Gastroesophageal sphincter (tissue), 4 donors: ENCODE measurements at places on chromosomes 7 and 10.
A peak's percentile ranks its signal among the peaks of the same experiment; 100 is the strongest.

DNA sequence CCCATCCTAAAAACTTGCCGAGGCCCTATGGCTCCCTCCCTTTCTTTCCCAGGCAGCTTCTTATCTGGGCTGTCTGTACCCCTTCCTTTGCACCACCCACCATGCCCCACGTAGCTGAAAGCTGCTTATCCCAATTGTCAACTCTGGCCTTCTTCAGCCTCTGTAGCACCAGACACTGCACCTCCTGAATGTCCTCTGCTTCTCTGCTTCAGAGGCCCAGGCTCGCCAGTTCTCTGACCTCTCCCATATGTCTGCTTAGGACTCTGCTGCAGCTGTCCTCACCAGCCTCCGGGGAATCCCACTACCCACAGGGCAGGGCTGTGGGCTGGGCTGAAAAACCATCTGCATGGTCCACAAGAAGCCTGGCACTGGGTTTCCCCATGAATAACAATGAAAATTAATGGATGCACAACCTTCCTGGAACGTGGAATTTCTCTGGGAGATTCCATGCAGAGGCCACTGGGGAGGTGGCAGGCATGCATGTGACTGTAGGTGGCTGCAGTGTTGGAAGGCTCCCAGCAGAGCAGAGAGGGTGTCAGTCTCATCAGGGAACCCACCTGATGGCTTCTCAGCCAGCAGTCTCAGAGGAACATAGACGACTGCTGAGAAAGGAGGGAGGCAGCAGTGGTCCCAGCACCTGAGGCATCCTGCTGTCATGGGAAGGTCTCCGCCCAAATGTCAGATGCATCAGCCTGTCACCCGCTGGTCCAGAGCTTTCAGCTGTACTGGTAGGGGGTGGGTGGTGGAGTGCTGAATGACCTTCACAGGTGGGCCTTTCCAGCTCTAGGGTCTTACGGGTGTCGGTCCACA, 16.8 kb upstream of the SH2D4B start:
- H3K27ac ChIP-seq = no peak overlapping the region
- H3K4me3 ChIP-seq = no peak overlapping the region
- no peaks in the 10 kb centered on the region for H3K27me3 ChIP-seq

DNA sequence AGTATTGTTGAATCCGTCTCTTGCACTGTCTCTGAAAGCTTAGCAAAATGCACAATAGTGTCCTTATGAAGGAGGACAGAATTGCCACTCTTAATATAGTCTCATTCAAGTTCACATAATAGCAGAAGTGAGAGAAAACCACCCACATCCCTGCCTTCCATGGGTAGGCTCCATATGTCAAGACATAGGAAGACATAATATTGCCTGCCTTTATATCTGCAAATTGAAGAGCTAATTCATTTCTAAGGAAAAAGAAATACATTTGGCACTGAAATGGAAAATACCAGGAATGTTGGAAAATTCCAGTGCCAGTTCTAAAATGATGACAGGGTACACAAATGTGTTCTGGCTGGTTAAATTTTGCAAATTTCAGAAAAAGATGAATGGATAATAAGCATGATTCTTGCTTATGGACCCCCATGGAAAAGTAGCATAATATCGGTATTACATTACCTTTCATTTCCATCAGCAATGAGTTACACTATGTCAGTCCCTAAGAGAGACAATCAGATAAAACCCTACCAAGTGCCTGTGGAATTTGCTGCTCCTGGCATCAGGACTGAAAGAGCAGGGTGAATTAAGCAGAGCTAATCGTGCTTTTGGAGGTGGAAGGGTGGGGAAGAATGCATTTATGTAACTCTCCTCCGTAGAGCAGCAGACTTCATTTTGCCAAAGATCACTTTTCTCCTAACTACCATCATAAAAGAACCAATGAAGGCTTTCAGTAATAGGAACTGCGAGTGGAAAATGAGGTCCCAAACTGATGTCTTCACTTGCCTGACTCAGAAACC, 312.6 kb downstream of the FGFR2 start:
- ATAC-seq = no peak
- no peak overlapping the region for H3K27ac ChIP-seq
- H3K27me3 ChIP-seq = no peaks in the 10 kb centered on the region
- no peaks in the 10 kb centered on the region for H3K4me1 ChIP-seq
- no peak overlapping the region for H3K4me3 ChIP-seq

DNA sequence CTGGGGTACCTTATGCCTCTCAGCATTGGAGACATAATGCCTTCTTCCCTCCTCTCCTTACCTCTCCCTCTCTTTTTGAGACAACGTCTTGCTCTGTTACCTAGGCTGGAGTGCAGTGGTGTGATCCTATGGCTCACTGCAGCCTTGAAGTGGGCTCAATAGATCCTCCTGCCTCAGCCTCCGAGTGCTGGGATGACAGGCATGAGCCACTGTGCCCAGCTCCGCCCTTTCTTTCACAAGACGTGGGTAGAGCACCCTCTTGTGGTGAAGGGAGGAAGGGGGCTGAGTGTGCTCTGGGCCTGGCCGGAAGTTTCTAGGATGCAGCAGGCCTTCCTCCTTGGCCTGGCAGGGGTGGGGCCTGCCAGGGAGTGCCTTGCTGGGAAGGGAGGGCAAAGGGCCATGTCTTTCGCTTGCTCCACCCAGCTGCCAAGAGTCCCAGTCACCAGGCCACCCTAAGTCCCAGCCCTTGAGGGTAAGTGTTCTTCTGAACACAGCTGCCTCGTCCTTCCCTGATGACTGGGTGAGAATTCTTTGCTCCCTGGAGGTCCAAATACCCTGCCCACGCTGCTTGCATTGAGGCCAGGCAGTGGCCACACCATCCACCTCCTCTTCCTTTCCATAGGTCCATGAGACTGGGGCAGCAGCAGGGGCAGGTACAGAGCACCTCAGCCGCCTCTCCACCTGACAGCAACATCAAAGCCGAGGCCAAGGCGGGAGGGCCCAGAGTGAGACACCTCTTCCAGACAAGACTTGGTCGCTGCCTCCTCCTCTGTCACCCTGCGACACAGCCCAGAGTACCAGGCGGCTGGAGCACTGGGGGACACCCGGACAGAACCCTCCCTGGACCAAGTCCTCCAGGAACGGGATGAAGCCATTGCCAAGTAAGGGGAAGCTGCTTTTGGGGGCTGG, 3.7 kb downstream of the ABHD11 start:
- H3K27ac ChIP-seq = peak overlapping the region; percentile 65
- ATAC-seq = peak; percentile 50
- peaks cover 7% of the 10 kb centered on the region for H3K4me1 ChIP-seq
- no peak overlapping the region for H3K4me3 ChIP-seq

DNA sequence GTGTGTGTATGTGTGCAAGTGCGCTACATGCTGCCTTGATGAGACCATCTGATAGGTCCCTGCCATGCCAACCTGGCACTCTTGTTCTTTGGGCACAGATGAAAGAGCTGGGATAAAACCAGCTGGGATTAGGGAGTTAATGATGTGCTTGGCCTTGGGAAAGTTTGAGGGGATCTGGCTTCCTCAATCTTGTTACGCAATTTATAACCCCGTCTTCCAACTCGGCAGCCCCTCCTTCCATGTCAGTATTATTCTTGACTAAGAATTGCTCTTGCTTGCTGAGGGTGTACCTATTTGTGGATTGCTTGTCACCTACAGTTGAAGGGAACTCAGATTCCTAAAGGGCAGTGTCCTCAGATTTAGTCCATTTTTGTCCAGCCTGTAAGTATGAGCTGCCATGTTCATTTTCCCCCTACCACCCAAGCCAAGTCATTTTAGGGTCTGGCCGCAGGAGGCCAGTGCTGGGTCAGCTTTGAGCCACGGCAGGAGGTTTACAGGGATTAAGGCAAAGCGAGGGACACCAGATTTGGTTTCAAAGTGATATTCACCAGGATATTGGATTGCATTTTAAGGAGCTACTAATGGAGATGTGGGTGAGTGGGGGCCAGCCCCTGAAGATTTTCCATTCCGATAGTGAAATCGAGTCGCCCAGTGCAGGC, 34.1 kb upstream of the KCNMA1 start:
- H3K4me1 ChIP-seq = no peaks in the 10 kb centered on the region
- H3K36me3 ChIP-seq = no peaks in the 10 kb centered on the region
- peaks cover 12% of the 10 kb centered on the region for H3K27me3 ChIP-seq
- H3K4me3 ChIP-seq = no peak overlapping the region

GRCh38 chr10:113441220-113441619, 111.6 kb upstream of the HABP2 start:
- no peaks in the 10 kb centered on the region for H3K27me3 ChIP-seq
- no peaks in the 10 kb centered on the region for H3K36me3 ChIP-seq
- no peaks in the 10 kb centered on the region for H3K4me1 ChIP-seq
- H3K27ac ChIP-seq = no peak overlapping the region
- ATAC-seq = peak; percentile 19

DNA sequence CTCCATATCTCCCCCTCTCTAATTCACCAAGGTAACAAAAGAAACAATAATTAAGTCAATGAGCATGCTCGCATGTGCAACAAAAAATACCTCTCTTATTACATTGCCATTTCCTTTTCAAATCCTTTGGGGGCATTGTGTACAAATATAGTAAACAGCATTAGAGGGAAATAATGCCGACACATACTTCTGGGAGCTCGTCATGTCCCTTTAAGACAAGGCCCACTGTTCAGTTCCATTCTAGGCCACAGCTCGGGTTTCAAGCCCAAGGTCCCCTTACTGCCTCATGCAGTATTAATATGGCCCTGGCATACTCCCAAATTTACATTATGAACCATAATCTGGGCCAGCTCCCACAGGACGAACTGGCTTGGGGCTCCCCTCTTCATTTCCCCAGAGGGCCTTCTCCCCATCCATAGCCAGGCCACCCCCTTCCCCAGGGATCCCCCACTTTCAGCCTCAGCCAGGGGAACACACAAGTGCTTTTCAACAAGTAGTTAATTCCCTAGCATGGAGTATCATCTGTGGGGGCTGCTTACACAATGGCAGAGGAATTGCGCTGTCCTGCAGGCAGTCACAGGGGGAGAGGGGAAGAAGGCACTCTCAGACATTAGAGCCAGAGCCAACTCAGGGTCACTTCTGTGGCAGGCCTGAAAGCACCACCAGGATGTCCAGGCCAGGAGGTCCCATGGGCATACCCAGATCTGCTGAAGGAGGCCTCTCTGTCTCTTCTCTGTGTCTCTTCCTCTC, 110.6 kb downstream of the KCNMA1 start:
- H3K4me3 ChIP-seq = no peak overlapping the region
- no peak for ATAC-seq
- H3K27me3 ChIP-seq = no peaks in the 10 kb centered on the region
- peak overlapping the region; percentile 79 for H3K27ac ChIP-seq

DNA sequence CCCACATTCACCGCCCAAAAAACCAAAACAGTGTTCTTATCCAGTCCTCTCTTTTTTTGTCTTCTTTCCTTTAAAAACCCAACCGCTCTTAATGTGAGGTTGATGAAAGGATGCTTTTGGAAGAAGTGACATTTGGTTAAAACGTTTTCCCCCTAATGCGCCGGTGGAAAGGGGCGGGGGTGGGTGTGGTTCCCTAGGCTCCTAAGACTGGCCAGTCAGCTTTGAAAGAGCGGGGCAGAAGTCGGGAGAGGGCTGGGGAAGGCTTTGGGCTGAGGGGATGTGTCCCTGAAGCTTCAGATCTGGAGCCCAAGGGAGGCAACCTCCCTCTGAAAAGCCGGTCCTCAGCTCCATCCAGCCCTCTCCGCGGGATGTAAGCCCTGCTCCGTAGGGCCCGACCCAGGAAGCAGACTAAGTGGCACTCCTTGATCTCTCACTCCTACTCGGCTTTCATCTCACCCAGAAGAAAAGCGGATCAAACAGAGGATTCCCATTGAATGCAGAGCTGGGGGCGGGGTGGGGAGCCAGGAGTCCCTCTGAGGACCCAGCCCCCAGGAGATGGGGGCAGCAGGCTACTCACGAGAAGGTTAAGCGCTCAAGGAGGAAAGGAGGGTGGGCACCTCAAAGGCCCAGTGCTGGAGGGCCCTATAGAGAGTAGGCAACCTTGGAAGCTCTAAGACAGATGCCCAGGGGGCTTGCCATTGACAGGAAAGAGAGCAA, 2.4 kb upstream of the EVX1 start:
- peaks cover 100% of the 10 kb centered on the region for H3K27me3 ChIP-seq
- no peak overlapping the region for H3K27ac ChIP-seq
- no peak for ATAC-seq
- peaks cover 31% of the 10 kb centered on the region for H3K4me1 ChIP-seq

GRCh38 chr7:21526448-21526847, 16.4 kb upstream of the DNAH11 start:
- H3K27me3 ChIP-seq = no peaks in the 10 kb centered on the region
- no peak for ATAC-seq
- no peaks in the 10 kb centered on the region for H3K4me1 ChIP-seq
- no peak overlapping the region for H3K27ac ChIP-seq
- H3K4me3 ChIP-seq = no peak overlapping the region
